K562 (cell line): ENCODE measurements at places on chromosomes 2 and 18.

DNA sequence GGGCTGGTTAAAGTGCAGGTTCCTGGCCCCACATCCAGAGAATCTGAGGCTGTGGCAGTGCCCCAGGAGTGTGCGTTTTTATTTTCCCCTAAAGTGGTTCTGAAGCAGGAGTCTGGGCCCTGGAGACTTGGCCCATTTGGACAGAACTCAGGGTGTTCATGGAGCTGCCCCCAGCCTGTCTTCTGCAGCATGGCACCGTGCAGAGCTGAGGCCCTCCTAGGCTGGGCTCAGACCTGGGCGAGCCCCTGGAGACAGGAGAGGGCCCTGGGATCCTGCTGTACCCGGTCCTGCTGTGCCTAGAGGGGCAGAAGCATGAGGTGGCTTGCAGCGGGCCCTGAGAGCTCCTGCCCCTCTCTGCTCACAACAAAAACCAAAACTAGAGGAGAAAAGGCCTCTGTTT lies 58.8 kb upstream of the B3GNT7 start:
- no peak overlapping the region for H3K4me3 ChIP-seq
- H3K27me3 ChIP-seq: no peaks in the 10 kb centered on the region; the same call in 1 of the 3 replicates
- peaks cover 2% of the 10 kb centered on the region; the same call in 1 of the 3 replicates for H3K4me1 ChIP-seq
- no peak overlapping the region for H3K27ac ChIP-seq

DNA sequence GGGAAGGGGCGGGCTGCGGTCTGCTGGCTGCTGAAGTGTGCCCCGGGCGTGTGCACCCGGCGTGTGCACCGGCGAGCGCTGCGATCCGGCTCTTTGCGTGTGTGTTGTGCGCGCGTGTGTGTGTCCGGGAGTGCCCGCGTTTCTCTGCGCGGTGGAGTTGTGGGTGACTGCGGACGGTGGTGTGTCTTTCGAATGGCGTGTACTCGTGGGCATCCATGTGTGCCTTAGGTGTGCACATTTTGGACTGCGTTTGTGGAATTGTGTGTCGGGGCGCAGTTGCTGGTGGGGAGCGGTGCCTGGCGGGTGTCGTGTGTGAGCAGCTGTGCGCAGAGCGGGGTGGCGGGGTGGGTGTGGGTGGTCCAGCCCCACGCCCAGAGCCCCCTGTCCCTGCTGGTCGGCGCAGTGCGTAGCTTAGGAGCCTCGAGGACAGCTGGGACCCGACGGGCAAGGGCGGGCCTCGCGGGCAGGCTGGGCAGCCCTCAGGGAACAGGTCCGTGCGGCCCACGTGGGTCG lies 533 bp downstream of the HPCAL1 start:
- H3K27me3 ChIP-seq: no peaks in the 10 kb centered on the region
- peaks cover 55% of the 10 kb centered on the region for H3K4me1 ChIP-seq
- DNase-seq: peak; percentile 57
- H3K36me3 ChIP-seq: no peaks in the 10 kb centered on the region

GRCh38 chr18:72601481-72601880 lies 57.3 kb upstream of the CBLN2 start:
- no peak overlapping the region for H3K27ac ChIP-seq
- H3K27me3 ChIP-seq: no peaks in the 10 kb centered on the region
- no peaks in the 10 kb centered on the region for H3K4me1 ChIP-seq
- no peak for DNase-seq
- no peaks in the 10 kb centered on the region for H3K36me3 ChIP-seq

- H3K4me3 ChIP-seq: no peak overlapping the region
- H3K27ac ChIP-seq: no peak overlapping the region
- no peak for DNase-seq
- H3K27me3 ChIP-seq: no peaks in the 10 kb centered on the region
- no peaks in the 10 kb centered on the region for H3K4me1 ChIP-seq
These were observed 7.0 kb upstream of the TTL start for GRCh38 chr2:112474844-112475486.

GRCh38 chr2:167582619-167583018 lies 664.8 kb downstream of the STK39 start:
- H3K4me3 ChIP-seq: no peak overlapping the region
- no peaks in the 10 kb centered on the region for H3K4me1 ChIP-seq
- no peak for DNase-seq

- H3K36me3 ChIP-seq: no peaks in the 10 kb centered on the region
- no peak overlapping the region for H3K4me3 ChIP-seq
- H3K27ac ChIP-seq: no peak overlapping the region
- H3K4me1 ChIP-seq: no peaks in the 10 kb centered on the region; the same call in 1 of the 2 replicates
- peaks cover 15% of the 10 kb centered on the region; the same call in 1 of the 2 replicates for H3K27me3 ChIP-seq
- no peak for DNase-seq
These were observed 20.0 kb downstream of the EFHD1 start for GRCh38 chr2:232653441-232653840.
